A549 treated with DMSO at 1 μM for 4 hours (cell line): ENCODE measurements at places on chromosomes 16 and 17. TPM values are rescaled to one million over a fixed set of nuclear protein-coding genes. Genes with fewer than 3 reads are reported as not detected.

Gene TBC1D3K
- not detected in 5 replicates for total RNA-seq

Gene MEIOB
- 1.9 to 2.4 TPM (median 2.1 TPM) in 5 replicates for total RNA-seq

Gene OSBPL7
- total RNA-seq: 5.9 to 9.7 TPM (median 9.4 TPM) in 5 replicates

Gene METTL26
- total RNA-seq: 85.8 to 135 TPM (median 124 TPM) in 5 replicates

Gene SPNS2
- total RNA-seq: 6.7 to 14.2 TPM (median 10.1 TPM) in 5 replicates

Gene DRC3
- 2.1 to 3.1 TPM (median 2.7 TPM) in 5 replicates for total RNA-seq

Gene RNF222
- not detected in 5 replicates for total RNA-seq
